Effector CD4-positive, alpha-beta T cell (primary cell): ENCODE measurements at places on chromosomes 6 and 20.

DNA sequence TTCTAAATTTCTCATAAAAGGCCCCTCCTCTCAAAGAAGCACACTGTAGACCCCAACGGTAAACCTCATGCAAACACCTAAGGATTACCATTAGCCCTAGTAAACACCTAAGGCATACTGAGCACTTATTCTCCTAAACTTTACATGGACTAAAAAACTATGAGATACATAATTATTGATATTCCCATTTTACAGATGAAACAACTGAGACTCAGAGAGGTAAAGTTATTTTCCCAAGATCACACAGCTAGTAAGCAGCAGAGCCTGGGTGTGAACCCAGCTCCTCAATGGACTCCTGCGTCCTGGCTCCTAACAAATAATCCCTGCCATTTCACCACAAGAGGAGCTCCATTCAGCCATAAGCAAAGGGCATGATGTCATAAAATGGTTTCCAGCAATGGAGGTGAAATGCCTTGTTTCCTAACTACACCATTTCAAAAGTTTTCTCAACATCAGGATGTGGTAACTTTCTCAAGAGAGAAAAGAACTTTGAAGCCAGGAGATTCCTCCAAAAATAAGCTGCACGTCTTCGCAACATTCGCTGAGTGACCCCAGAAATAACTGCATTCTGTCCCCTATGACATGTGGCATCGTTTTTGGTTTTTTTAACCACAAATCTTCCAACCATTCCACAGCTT lies 4.1 kb downstream of the ATP9A start:
- no peak for DNase-seq

DNA sequence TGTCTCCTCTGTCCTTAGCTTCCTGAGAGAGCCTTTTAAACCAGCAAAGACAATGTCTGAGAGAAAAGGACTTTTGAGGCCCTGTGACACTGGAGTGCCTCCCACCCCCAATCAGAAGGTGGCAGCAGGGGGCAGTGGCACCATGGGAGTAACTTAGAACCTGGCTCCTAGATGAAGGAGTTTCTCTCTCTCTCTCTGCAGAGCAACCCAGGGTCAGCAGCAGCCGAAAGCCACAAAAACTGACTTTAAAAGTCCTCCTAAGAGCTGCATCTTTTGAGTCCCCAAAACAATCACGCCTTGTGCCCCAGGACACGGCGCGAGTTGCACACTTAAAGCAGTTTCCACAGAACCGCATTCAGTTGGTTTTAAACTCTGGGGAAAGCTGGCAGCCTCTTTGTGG lies 5.3 kb upstream of the TCP11 start:
- DNase-seq: no peak

GRCh38 chr6:16136091-16136490 lies 7.2 kb downstream of the MYLIP start:
- peak; percentile 42 for DNase-seq

- DNase-seq: no peak
Observed at GRCh38 chr6:156940221-156940620, 163.0 kb downstream of the ARID1B start.

- DNase-seq: no peak
Observed at GRCh38 chr6:2863901-2864300, 22.2 kb upstream of the SERPINB1 start.

DNA sequence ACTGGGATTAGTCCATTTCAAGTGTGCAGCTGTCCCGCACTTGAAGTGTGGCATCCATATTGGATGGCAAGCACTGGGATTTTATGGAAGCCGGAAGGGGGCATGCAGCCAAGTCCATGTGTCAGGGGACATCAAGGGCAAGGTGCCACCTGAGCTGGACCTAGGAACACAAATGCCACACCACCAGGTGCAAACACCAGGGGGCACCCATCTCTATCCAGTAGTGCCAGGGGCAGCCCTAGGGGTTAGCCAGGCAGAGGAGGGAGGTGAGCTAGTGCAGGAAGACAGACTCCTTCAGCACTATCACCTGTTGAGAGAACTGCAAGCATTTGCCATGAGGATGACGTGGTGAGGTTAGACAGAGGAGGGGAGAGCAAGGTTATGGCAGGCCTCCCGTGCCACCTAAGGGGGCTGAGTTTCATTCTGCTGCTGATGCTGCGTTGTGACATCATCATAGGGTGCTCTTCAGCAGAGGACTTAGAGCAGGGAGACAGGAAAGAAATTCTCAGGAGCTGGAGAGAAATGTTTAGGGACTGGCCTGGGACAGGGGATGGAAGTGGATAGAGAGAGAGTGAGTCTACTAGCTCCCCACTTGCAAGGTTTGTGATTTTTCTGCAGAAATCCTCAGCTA lies 192.6 kb upstream of the SLC24A3 start:
- no peak for DNase-seq

DNA sequence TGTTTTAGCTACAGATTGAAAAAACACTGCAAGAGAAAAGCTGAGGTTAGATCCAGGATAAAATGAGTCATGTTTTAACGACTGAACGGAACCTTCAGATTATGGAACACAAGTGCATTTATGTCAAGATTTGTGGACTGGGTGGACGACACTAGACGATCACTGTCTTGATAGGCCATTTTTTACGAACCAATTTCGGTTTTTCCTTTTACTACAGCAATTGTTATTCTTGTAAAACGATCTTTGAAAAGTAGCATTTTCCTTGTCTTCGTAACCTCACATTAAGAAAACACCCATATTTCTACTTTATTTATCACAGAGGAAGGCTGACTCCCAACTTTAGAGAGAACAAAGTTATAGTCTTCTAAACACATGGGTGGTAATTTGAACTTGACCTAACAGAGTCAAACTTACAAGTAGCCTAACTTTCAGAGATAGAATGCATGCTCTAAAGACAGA lies 294.2 kb upstream of the TCF21 start:
- no peak for DNase-seq

DNA sequence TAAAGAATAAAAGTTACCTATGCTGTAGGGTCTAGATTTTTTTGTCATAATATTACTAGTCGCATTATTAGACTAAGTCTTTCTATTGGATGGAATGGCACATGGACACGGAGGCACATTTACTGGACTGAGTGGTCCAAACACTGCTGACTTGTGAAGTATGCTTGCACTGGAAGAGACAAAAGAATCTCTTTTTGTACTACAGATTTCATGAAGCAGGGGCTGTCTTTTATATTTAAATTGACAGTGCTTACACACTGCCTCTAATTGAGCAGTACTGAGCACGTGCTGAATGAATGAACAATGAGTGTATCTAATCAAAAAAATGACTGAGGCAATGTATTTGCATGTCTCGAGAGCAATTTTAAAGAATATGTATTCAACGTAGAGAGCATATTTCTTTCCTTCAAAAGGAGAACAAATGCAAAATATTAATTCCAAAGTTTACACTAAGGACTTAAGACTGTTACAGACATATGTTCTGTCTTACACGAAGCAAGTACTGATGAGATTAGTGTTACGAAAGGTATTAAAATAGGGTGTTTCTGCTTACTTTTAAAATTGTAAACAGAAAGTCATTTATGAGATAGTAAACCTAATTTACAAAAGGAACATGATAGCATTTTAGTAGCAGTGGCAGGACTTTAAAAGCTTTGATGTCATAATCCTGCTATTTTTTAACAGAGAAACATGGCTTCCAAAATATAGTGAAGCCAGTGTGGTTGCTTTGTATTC lies 8.3 kb downstream of the ELOVL2 start:
- no peak for DNase-seq

GRCh38 chr6:127914240-127914639 lies 13.4 kb upstream of the THEMIS start:
- no peak for DNase-seq

GRCh38 chr6:25342802-25343201 lies 63.6 kb downstream of the CARMIL1 start:
- no peak for DNase-seq

- DNase-seq: no peak
Observed at GRCh38 chr20:33693741-33694638, 7.8 kb upstream of the E2F1 start.

DNA sequence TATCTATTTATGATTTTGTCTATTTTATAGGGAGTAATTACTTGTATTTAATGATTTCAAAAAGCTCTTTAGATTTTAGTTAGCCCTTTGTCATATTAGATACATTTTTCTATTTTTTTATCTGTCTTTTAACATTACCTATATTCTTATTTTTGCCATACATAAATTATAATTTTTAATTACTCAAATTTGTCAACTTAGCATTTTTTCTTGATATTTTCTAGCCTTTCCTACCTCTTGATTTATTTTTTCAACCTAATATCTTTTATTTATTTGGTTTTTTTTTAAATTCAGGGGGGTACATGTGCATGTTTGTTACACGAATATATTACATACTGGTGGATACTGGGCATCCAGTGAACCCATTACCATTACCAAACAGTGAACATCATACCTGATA lies 114.3 kb upstream of the F13A1 start:
- DNase-seq: no peak

DNA sequence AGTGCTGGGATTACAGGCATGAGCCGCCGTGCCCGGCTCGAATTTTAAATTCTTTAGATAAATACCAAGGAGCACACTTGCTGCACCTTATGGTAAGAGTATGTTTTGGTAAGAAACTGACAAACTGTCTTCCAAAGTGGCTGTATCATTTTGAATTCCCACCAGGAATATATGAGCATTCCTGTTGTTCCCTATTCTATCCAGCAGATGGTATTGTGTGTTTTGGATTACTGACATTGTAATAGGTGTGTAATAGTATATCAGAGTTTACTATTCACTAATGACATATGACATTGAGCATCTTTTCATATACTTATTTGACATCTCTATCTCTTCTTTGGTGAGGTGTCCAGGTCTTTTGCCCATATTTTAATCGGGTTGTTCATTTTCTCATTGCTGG lies 40.5 kb downstream of the TGM6 start:
- no peak for DNase-seq

DNA sequence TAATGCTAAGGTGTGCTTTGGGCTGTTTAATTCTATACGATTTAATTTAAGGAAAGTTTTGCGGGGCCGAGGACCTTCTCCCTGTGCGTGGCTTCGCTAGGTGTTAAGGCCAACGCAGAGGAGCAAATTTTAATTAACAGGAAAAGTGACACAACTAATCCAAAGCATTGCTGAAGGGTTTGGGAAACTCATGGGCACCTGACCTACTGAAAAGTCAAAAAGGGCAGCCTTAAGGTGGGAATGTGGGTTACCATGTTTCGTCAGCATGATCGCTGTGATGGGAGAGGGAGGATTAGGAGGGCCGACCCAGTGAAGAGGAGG lies 415 bp upstream of the CUL9 start:
- DNase-seq: no peak

- DNase-seq: no peak
Observed at GRCh38 chr6:113414511-113414910, 442.6 kb upstream of the MARCKS start.

DNA sequence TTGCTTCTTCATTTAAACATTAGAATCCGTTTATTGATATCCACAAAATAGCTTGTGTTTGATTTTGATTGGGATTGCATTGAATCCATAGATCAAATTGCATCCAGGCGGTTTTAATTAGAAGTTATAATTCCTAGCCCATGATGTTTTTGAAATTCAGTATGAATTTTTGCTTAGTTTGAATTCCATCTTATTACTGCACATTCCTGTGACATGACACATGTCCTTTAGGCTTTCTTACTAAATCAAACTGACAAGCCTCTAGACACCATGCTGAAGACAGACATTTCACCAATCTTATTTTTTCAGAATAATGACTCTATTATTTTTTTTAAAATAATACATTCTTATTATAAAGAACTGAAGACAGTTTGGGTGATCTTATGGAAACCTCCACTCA lies 21.4 kb upstream of the PI16 start:
- no peak for DNase-seq

GRCh38 chr6:110960014-110960390 lies 1.5 kb downstream of the GTF3C6 start:
- DNase-seq: no peak
